ENCODE measurements at places on chromosomes 3 and 15.

GRCh38 chr3:194049394-194049793 lies 86.6 kb upstream of the HES1 start:
- DNase-seq = no peak

- no peak for DNase-seq
Observed at GRCh38 chr3:197847866-197848401, 56.9 kb downstream of the LRCH3 start.

DNA sequence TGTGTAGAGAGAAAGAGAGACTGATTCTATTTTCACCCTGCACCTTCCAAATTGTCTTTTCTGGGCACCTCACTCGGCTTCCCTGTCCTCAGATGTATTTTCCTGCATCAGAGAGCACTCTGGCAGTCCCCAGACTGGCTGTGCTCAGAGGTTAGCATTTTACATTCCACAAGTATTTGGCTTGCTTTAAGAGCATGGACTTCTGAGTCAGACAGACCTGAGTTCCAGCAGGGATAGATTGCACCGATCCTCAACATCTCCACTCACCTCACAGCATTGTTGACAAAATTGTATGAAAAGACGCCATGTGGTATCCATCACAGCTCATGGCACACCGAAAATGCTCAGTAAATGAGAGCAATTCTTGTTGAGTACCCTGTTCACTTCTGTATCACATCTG lies 45.6 kb downstream of the SST start:
- no peak for DNase-seq

- DNase-seq = no peak
Observed at GRCh38 chr15:60161704-60162103, 157.6 kb downstream of the FOXB1 start.

DNA sequence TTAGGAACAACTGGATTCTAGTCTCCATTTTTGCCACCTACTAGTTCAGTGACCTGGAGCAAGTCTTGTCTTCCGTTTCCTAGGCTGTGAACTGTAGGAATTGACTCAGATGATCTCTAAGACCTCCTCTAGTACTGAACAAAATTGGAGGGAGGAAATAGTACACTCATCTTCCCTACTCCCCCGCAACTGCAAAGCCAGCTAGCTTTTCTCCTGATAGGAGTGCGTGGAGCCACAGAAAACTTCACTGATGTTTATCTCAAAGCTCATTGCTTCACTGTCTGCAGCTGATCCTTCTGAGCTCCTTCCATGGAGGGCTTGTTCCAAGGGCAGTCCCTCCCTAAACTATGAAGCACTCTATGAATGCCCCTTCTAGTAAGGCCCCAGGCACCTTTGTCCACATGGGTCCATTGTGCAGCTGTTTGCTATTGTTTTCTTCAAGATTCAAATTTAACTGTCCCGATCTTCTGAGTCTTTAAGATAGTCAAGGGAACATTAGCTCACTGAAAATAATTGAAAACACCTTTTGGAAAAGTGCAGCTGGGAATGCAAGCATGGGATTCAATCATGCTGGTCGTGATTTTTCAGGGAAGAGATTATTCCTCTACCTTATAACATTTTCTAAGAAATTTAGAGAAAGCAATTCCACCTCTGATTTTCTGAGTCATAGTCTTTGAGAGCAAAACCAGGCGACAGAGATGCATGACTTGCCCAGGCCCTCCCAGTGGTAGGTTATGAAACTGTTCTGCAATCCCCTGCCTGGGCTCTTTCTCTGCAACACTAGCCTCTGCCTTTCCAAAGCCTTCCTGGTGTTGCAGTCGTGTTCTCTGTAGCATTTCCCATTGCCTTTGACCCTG lies 24.3 kb downstream of the FILIP1L start:
- peak; percentile 19 for DNase-seq

DNA sequence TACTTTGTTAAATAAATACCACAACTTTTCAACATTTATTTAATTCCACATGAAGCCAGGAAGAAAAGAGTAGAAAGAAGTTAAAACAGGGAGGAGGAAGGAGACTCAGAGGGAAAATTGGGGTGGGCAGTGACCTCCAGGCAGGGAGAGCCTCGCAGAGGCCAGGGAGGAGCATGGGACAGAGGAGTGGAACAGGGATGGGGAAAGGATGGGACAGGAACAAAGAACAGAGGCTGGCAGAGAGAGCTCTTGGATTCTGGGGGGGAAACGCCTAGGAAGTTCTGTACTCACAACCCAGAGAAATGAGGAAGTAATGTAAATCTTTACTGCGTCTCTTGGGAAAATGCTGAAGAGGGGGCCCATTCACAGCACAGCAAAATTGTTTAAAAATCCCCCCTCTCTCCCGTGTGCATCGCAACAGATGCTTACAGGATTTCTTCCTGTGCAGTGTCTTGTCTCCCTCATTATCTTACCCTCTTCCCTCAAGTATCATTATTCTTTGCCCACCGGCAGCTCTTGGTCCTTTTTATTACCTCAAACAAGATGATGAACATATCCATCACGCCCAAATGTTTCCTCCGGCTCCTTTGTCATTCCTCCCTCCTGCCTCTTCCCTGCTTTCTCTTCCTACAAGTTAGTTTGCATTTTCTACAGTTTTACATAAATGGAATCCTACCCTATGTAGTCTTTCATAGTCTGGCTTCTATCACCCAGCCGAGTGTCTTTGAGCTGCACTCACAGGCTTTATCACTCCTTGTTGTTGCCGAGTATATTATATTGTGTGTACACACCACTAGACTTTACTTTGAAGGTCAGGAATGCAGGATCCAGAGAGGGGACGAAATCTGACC lies 65.5 kb downstream of the ARHGAP31 start:
- DNase-seq = no peak
